Neural crest cell (in vitro differentiated cells): ENCODE measurements at places on chromosomes 2 and 18.

- H3K36me3 ChIP-seq = no peaks in the 10 kb centered on the region
- peaks cover 51% of the 10 kb centered on the region for H3K4me1 ChIP-seq
- peak overlapping the region; percentile 95 for H3K27ac ChIP-seq
- no peak for DNase-seq
- H3K4me3 ChIP-seq = peak overlapping the region; percentile 88
These were observed 24.0 kb upstream of the ZNF516 start for GRCh38 chr18:76518860-76519538.

DNA sequence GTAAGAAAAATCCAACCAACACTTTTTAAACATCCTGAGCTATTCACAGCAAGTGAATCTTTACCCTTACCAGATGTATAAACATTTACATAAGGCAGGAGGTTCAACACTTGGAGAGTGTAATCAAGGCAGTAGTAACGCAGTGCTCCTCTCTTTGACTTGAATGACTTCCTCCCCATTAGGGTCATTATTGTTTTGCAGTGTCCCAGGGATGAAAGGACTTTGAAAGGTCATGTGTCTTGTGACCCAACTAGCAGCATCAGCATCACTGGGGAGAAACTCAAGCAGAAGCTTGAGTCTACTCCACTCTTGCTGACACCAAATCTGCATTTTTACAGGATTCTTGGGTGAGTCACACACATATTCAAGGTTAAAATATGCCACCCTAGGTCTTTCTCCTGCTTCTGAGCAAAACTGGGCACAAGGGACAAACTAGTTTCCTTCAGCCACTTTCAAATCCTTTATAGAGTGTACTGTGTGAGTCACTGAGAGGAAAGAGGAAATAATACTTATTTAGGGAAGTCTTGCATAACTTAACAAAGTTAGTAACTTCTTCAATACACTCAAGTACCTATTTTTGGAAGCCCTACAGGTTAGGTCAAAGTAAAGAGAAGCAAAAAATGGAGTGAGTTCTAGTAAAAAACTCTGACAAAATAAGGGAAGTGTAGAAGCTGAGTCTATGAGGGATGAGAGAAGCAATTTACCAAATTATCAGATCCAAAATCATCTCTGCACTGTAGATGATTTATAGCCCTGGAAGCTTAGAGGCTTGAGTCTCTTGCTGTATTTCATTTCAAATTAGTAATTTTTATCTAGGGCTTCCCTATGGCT lies 51.0 kb upstream of the EML4 start:
- DNase-seq = no peak
- H3K27ac ChIP-seq = peak overlapping the region; percentile 41
- no peaks in the 10 kb centered on the region for H3K36me3 ChIP-seq
- peaks cover 12% of the 10 kb centered on the region for H3K4me1 ChIP-seq
- no peaks in the 10 kb centered on the region for H3K27me3 ChIP-seq

GRCh38 chr2:7766978-7767565 lies 849.9 kb downstream of the RNF144A start:
- no peaks in the 10 kb centered on the region for H3K27me3 ChIP-seq
- no peak overlapping the region for H3K4me3 ChIP-seq
- H3K27ac ChIP-seq = peak overlapping the region; percentile 88
- no peaks in the 10 kb centered on the region for H3K4me1 ChIP-seq
- H3K36me3 ChIP-seq = peaks cover 21% of the 10 kb centered on the region

- H3K4me3 ChIP-seq = no peak overlapping the region
- no peaks in the 10 kb centered on the region for H3K27me3 ChIP-seq
- H3K27ac ChIP-seq = no peak overlapping the region
- H3K4me1 ChIP-seq = peaks cover 12% of the 10 kb centered on the region
These were observed 62.9 kb upstream of the APCDD1 start for GRCh38 chr18:10391506-10391905.

DNA sequence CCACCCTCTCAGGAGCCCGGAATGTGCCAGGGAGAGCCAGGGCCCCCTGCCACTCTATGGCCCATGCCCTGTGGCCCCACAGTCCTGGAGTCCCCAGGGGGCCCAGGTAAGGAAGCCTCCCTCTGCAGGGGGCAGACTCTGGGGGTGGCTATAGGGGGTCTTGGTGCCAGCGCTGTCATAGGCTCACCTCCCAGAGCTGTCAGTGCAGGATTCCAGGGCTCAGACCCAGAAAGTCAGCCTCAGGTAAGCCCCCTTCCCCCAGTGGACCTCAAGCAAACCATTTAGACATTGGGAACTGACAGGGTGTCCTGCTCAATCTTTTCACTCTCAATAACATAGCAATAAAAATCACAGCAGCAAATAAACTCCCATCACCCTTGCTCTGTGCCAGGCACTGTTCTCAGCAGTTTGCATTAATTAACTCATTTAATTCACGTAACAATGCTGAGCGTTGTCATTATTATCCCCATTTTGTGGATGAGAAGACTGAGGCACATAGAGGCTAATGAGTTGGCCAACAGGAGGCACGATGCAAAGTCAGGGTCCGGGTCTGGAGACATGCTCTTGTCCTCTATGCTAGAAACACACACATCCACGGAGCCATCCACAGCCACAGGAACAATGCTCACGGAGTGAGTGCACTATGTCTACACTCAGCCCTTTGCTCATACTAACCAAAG lies 79.6 kb downstream of the TNS1 start:
- H3K27me3 ChIP-seq = peaks cover 4% of the 10 kb centered on the region
- peaks cover 22% of the 10 kb centered on the region for H3K4me1 ChIP-seq
- no peak for DNase-seq

GRCh38 chr2:191474464-191474863 lies 203.5 kb upstream of the NABP1 start:
- H3K4me1 ChIP-seq = peaks cover 25% of the 10 kb centered on the region
- no peak overlapping the region for H3K4me3 ChIP-seq
- H3K36me3 ChIP-seq = no peaks in the 10 kb centered on the region

GRCh38 chr18:74463983-74464382 lies 6.9 kb upstream of the DIPK1C start:
- DNase-seq = no peak
- no peaks in the 10 kb centered on the region for H3K36me3 ChIP-seq
- H3K27me3 ChIP-seq = peaks cover 41% of the 10 kb centered on the region
- H3K4me1 ChIP-seq = no peaks in the 10 kb centered on the region

GRCh38 chr2:199932312-199932855 lies 21.3 kb downstream of the C2orf69 start:
- no peaks in the 10 kb centered on the region for H3K27me3 ChIP-seq
- no peak for DNase-seq
- peaks cover 5% of the 10 kb centered on the region for H3K4me1 ChIP-seq
- no peak overlapping the region for H3K4me3 ChIP-seq
- H3K36me3 ChIP-seq = peaks cover 4% of the 10 kb centered on the region

GRCh38 chr18:9178557-9178956 lies 42.0 kb downstream of the ANKRD12 start:
- H3K4me3 ChIP-seq = no peak overlapping the region
- H3K27me3 ChIP-seq = no peaks in the 10 kb centered on the region
- H3K4me1 ChIP-seq = peaks cover 16% of the 10 kb centered on the region
- peaks cover 7% of the 10 kb centered on the region for H3K36me3 ChIP-seq
